ENCODE measurements at places on chromosomes 6 and 20. TPM values are rescaled to one million over a fixed set of nuclear protein-coding genes. Genes with fewer than 3 reads are reported as not detected.

SLC22A16 gene
- not detected for total RNA-seq

RALGAPB gene
- 18.2 TPM for total RNA-seq

TAAR8 gene
- total RNA-seq = not detected

RAB23 gene
- total RNA-seq = 7.1 TPM

PRSS16 gene
- total RNA-seq = 3.2 TPM

PPP1R14C gene
- total RNA-seq = 1.7 TPM

PDYN gene
- not detected for total RNA-seq

VGLL2 gene
- total RNA-seq = not detected

COL11A2 gene
- total RNA-seq = 0.83 TPM

SYTL3 gene
- 1.5 TPM for total RNA-seq

COL10A1 gene
- not detected for total RNA-seq

TRIM40 gene
- total RNA-seq = not detected

TFAP2A gene
- 9.6 TPM for total RNA-seq

IP6K3 gene
- total RNA-seq = 1.3 TPM

CTAGE9 gene
- total RNA-seq = not detected

TRPC4AP gene
- total RNA-seq = 62.8 TPM

SLC29A1 gene
- total RNA-seq = 53.9 TPM

TRERF1 gene
- total RNA-seq = 7.9 TPM

ZSCAN9 gene
- 5.7 TPM for total RNA-seq

NFKBIE gene
- total RNA-seq = 9.2 TPM

NCOA6 gene
- total RNA-seq = 19.9 TPM

SLC22A2 gene
- 0.15 TPM for total RNA-seq

SIRPA gene
- 22.8 TPM for total RNA-seq

SLC22A1 gene
- total RNA-seq = 2.4 TPM

TRIM38 gene
- 1.6 TPM for total RNA-seq

SOX18 gene
- 1.1 TPM for total RNA-seq

ANKRD66 gene
- total RNA-seq = not detected

SLPI gene
- total RNA-seq = 15.2 TPM

C6orf52 gene
- total RNA-seq = 1.6 TPM

TMEM181 gene
- 14.1 TPM for total RNA-seq

METTL24 gene
- total RNA-seq = not detected

WFDC12 gene
- not detected for total RNA-seq

LIME1 gene
- 7.4 TPM for total RNA-seq

C2 gene
- total RNA-seq = 0.31 TPM

HDGFL1 gene
- total RNA-seq = not detected

DNAH8 gene
- not detected for total RNA-seq

AURKA gene
- 105 TPM for total RNA-seq

HAO1 gene
- total RNA-seq = not detected
